ENCODE measurements at places on chromosomes 6 and 20.
A peak's percentile ranks its signal among the peaks of the same experiment; 100 is the strongest.

- H3K4me1 ChIP-seq = no peaks in the 10 kb centered on the region
- no peak overlapping the region for H3K27ac ChIP-seq
- H3K36me3 ChIP-seq = peaks cover 6% of the 10 kb centered on the region
These were observed 710.9 kb upstream of the AGPAT4 start for GRCh38 chr6:161984713-161985112.

- H3K27ac ChIP-seq = no peak overlapping the region
- DNase-seq = no peak
- no peak overlapping the region for H3K4me3 ChIP-seq
- no peaks in the 10 kb centered on the region for H3K4me1 ChIP-seq
- no peaks in the 10 kb centered on the region for H3K27me3 ChIP-seq
These were observed 328.8 kb upstream of the MANEA start for GRCh38 chr6:95248499-95248898.

DNA sequence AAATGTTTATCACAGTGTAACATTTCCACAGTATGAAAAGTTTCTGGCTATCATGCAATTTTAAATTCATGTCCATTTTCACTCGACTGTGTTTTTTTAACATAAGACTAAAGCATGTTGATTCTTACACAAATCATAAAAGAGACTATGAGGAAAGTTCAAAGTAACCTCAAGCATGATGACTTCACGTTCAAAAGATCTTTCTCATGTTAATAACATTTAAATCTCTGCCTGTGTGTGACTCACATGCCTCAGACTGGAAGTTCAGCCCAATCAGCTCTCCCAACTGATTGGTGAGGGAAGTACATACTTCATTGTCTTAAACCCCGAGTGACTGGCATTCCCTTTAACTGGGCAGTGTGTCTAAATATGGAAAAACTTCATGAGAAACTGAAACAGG lies 37.4 kb downstream of the ATXN1 start:
- H3K4me1 ChIP-seq = peaks cover 20% of the 10 kb centered on the region
- peak; percentile 21 for DNase-seq
- no peaks in the 10 kb centered on the region for H3K27me3 ChIP-seq

DNA sequence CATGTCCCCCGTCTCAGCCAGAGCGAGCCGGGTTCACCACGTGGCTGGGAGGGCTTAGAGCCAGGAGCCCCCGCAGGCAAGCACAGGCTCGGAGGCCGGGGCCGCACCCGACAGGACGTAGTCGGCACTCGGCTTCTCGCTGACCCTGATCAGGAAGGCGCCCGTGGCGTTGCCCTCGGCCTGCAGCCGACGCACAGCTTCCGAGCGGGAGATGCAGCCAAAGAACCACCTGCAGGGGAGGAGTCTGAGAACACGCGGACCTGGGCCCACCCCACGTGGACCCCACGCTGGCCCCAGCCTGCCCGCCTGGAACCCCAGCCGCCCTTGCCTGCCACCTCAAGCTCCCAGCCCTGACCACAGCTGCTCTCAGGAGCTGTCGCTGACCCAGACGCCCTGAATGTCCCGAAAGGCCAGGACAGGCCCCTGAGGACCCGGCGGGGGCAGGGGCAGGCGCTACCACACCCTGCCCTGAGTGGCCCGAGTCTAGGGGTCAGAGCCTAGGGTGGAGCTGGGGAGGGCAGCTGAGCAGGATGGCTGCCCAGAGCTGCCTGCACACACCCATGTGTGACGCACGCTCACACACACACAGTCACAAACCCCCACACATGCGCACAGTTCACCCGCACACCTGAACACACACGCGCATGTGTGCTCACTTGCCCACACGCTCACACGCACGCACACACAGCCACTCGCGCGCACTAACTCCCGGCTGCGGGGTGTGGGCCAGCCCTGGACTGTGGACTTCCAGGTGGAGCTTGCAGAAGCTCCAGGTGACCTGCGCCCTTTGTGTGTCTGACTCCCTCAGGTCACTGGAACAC lies 2.1 kb downstream of the PTK6 start:
- no peaks in the 10 kb centered on the region for H3K27me3 ChIP-seq
- DNase-seq = no peak
- no peak overlapping the region for H3K4me3 ChIP-seq
- peaks cover 20% of the 10 kb centered on the region for H3K4me1 ChIP-seq
- H3K27ac ChIP-seq = no peak overlapping the region

GRCh38 chr6:35919827-35920751 lies 809 bp downstream of the SRPK1 start:
- peak; percentile 47 for DNase-seq
- peak overlapping the region; percentile 85 for H3K4me3 ChIP-seq
- peak overlapping the region; percentile 91 for H3K27ac ChIP-seq

DNA sequence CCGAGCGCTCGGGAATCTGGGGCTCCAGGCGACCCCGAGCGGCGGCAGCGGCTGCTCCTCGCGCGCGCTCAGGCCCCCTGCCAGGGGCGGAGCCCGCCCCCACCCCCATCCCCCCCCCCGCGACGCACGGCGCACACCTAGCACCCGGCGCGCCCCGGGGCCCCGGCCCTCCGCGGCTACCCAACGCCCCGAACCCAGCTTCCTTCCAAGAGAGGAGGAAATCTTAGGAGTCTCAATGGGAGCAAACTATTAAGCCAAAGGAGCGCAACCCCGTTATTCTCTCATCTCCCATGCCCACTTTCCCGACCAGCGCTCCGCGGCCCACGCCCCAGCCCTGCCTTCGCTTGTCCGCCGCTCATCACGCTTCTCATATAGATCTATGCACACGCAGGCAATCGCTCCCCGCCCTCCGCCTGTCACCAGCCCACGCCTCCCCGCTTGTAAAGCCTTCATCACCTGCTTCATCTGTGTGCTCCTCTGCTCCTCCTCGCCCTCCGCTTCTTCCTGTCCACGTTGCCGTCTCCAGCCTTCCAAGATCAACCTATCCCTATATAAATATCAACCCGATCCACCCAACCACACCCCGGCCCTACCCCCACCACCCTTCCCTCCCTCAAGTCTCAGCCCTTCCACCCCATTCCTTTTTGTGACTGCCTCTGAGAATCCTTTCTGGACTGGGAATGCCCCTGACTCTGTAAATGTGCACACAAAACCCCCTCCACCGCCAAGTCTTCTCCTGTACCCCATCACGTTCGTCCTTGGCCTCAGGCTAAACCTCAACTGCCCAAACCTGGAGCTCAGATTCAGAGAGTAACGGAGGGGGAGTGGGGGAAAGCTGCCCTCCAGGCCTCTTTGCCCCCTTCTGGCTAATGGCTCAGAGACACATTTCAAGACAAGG lies at the start of gene DLK2:
Gene DLK2 (minus strand): TSS at position 18 of the 898 bp plus-strand sequence. CDS start 723 bp downstream, outside the sequence.
- H3K27me3 ChIP-seq = no peaks in the 10 kb centered on the region
- peak within 1 kb of the TSS; percentile 95 for H3K4me3 ChIP-seq
- peak; percentile 44 for DNase-seq
- peaks cover 7% of the 10 kb centered on the region for H3K36me3 ChIP-seq
- peaks cover 8% of the 10 kb centered on the region for H3K4me1 ChIP-seq

- peak overlapping the region; percentile 81 for H3K4me3 ChIP-seq
- no peak for DNase-seq
- peaks cover 38% of the 10 kb centered on the region for H3K4me1 ChIP-seq
- peak overlapping the region; percentile 93 for H3K27ac ChIP-seq
- H3K27me3 ChIP-seq = no peaks in the 10 kb centered on the region
- H3K36me3 ChIP-seq = no peaks in the 10 kb centered on the region
These were observed 16.3 kb downstream of the PKIG start for GRCh38 chr20:44598423-44599305.

DNA sequence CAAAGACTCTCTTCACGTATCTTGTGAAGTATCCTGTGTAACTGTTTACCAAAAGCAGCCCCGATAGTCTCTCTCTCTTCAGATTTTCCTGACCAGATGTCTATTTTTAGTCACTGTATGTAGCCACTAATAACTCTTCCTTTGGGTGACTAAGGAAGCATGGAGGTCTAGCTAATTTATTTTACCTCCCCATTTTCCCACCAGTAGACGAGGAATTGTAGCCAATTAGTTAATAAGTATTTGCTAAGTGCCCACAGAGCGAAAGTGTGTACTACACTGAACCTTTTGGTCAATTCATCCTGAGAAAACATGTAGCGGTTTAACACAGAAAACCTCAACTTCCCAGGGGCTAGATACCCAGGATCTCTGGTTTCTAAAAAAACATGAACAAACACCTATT lies 180.6 kb downstream of the TBX18 start:
- DNase-seq = no peak
- peaks cover 5% of the 10 kb centered on the region for H3K4me1 ChIP-seq
- no peaks in the 10 kb centered on the region for H3K27me3 ChIP-seq
- H3K27ac ChIP-seq = no peak overlapping the region
- no peak overlapping the region for H3K4me3 ChIP-seq

GRCh38 chr6:16498237-16498636 lies 259.9 kb downstream of the GMPR start:
- DNase-seq = no peak
- no peak overlapping the region for H3K4me3 ChIP-seq
- H3K27me3 ChIP-seq = no peaks in the 10 kb centered on the region
- H3K4me1 ChIP-seq = peaks cover 15% of the 10 kb centered on the region
- H3K27ac ChIP-seq = no peak overlapping the region
- H3K36me3 ChIP-seq = peaks cover 4% of the 10 kb centered on the region

- H3K27ac ChIP-seq = no peak overlapping the region
- H3K36me3 ChIP-seq = peaks cover 20% of the 10 kb centered on the region
- no peak overlapping the region for H3K4me3 ChIP-seq
- no peaks in the 10 kb centered on the region for H3K27me3 ChIP-seq
- H3K4me1 ChIP-seq = no peaks in the 10 kb centered on the region
These were observed 24.0 kb downstream of the MAPK13 start for GRCh38 chr6:36154286-36154685.

DNA sequence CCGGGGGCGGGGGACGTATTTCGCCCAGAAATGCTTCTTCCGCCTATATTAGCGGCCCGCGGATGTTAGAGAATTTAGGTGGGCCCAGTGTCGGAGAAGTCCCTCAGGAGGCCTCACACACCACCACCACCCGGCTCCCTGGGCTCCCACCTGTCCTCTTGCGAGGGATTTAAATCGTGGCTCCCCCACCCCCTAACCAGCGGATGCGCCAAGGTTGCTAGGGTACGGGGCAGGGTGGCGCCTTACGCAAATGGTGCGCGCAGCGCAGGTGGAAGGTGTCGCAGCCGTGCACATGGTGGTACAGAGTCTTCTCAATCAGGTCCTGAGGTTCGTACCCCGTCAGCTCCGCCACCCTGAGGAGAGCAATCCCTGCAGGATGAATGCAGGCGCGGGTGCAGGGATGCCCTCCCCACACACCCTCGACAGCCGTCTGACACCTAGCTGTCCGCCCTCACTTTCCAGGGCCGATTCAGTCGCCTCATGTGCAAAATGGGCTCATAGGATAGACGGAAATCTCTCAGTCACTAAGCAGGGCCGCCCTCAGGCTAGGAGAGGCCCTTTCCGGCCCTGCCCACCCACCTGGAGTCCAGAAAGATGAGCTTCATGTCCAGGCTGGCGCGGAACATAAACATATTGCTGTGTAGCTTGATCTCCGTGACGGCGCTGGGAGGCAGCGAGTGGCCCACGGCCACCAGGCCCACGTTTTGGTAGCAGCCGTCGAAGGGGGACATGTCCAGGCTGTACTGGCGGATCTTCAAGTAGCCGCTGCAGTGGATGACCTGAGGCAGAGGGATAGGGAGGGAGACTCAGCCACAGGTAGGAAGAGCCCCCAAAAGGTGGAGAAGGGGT lies 16.6 kb downstream of the SIM1 start:
- no peak for DNase-seq
- no peak overlapping the region for H3K27ac ChIP-seq
- peaks cover 22% of the 10 kb centered on the region for H3K27me3 ChIP-seq
- no peak overlapping the region for H3K4me3 ChIP-seq

GRCh38 chr6:3444276-3445088 lies 12.4 kb downstream of the SLC22A23 start:
- no peak overlapping the region for H3K4me3 ChIP-seq
- H3K27me3 ChIP-seq = no peaks in the 10 kb centered on the region
- DNase-seq = no peak
- H3K27ac ChIP-seq = no peak overlapping the region

DNA sequence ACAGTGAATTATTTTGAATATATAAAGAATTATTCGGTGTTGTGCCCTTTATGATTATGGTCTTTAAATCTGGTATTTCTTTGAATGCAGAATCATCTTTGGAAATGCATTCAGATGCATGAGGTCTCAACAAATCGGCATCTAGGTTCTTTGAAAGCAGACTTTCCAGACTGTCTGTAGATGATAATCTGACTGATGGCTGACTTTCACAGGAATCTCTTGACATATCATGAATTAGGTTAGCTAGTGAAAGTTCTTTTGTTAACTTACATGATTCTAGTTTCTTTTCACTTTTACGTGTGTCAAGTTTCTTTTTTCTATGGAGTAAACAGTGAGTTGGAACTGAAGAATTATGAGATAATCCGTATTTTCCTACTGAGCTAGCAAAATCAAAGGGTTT lies 17.1 kb downstream of the HBS1L start:
- H3K27ac ChIP-seq = no peak overlapping the region
- H3K27me3 ChIP-seq = no peaks in the 10 kb centered on the region
- no peak overlapping the region for H3K4me3 ChIP-seq
- peaks cover 3% of the 10 kb centered on the region for H3K36me3 ChIP-seq
- no peak for DNase-seq
- peaks cover 44% of the 10 kb centered on the region for H3K4me1 ChIP-seq

- peak overlapping the region; percentile 69 for H3K4me3 ChIP-seq
- DNase-seq = no peak
- no peaks in the 10 kb centered on the region for H3K27me3 ChIP-seq
These were observed 6.6 kb downstream of the NCOA3 start for GRCh38 chr20:47508278-47508677.

GRCh38 chr6:129297592-129297991 lies 412.4 kb downstream of the ARHGAP18 start:
- H3K4me1 ChIP-seq = no peaks in the 10 kb centered on the region
- no peak overlapping the region for H3K27ac ChIP-seq
- no peak overlapping the region for H3K4me3 ChIP-seq

GRCh38 chr20:24916412-24916811 lies 32.7 kb upstream of the CST7 start:
- H3K27me3 ChIP-seq = no peaks in the 10 kb centered on the region
- no peak for DNase-seq
- peaks cover 2% of the 10 kb centered on the region for H3K36me3 ChIP-seq
- H3K4me3 ChIP-seq = no peak overlapping the region

DNA sequence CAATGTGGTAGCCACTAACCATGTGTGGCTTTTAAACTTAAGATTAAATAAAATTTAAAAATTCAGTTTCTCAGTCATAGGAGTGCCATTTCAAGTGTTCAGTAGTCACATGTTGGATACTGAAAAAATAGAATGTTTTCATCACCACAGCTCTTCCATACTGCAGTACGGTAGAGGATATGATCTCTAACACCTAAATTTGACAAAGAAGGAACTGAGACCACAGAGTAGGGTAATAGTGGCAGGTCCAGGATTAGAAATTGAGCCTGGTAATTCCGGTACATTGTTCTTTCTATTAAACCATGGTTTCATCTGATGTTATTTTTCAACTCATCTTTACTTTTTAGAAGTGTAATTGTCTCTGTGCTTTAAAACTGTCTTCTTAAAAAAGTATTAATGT lies 104.0 kb downstream of the CD2AP start:
- H3K27ac ChIP-seq = no peak overlapping the region
- no peaks in the 10 kb centered on the region for H3K27me3 ChIP-seq

- H3K27ac ChIP-seq = no peak overlapping the region
- H3K27me3 ChIP-seq = no peaks in the 10 kb centered on the region
- no peaks in the 10 kb centered on the region for H3K36me3 ChIP-seq
- H3K4me1 ChIP-seq = no peaks in the 10 kb centered on the region
- DNase-seq = no peak
These were observed 65.3 kb downstream of the AIG1 start for GRCh38 chr6:143125864-143126573.

Data from naive thymus-derived CD8-positive, alpha-beta T cell (primary cell).